ENCODE measurements at places on chromosomes 1 and 21. TPM values are rescaled to one million over a fixed set of nuclear protein-coding genes. Genes with fewer than 3 reads are reported as not detected.

Gene ERICH3
- total RNA-seq = not detected

Gene ABCA4
- 0.24 TPM for total RNA-seq

DNA sequence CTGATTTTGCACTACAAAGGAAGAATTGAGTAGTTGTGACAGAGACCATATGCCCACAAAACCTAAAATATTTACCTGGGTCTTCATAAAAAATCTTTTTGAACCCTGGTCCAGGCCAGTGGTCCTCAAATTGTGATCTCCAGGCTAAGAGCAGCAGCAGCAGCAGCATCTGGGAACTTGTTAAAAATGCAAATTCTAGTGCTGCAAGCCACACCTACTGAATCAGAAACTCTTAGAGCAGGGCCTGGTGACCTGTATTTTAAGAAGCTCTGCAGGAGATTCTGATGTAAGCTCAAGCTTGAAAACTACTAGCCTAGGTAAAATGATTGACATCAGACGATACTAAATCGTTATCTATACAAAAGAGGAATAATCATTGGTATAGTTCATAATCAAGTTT is 112.2 kb downstream of the LRRC7 start:
- DNase-seq = no peak

Gene CELF3
- not detected for total RNA-seq

DNA sequence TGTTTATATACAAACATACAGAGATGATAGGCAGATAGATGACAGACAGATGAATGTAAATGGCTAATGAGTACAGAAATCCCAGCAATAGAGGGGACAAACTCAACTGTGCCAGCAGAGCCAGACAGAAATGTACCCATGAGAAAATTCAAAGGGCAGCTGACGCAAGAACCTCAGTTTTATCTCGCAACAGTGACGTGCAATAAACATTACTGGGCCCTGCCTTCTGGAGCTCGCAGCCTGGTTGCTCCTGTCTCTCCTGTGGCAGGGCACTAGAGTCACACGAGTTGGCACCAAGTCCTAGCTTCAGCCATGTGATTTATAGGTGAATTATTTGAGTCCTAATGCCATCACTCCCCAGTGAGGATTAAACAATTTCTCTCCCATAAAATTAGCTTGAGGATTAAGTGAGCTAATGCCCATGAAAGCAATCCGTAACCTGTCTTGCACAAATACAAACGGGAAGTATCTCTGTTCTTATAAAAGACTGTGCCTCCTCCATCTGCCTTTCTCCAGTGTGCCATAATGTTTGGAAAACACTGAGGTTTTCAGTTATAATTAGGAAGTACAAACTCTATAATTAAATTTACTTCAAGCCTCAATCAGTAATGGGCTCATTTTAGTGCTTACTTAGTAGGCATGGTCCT is 50.7 kb downstream of the VAV3 start:
- DNase-seq = no peak

- no peak for DNase-seq
These were observed 458.7 kb upstream of the ADAMTS5 start for GRCh38 chr21:27425574-27425973.

GRCh38 chr1:222543817-222544216 is 4.1 kb downstream of the HHIPL2 start:
- DNase-seq = peak; percentile 70

- DNase-seq = no peak
These were observed 2.6 kb upstream of the FMOD start for GRCh38 chr1:203353486-203353885.

- DNase-seq = no peak
These were observed 86.4 kb downstream of the NAV1 start for GRCh38 chr1:201625226-201625761.

Gene KRTAP21-2
- not detected for total RNA-seq

DNA sequence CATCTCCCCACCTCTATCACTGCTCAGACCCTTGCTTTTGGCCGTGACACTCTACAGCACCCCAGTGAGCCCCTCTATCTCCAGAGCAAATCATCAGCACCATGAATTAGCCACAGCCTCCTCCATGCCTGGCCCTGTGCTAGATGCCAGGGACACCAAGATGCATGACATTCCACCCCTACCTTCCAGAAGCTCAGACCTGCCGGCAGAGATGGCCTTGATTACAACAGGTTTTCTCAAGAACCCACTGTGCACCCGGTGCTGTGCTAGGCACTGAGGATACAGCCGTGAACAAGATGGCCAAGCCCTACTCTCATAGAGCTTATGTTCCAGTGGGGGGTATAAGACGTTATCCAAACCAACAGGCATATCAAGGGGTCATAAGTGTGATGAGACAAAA is 30.6 kb downstream of the CDK18 start:
- no peak for DNase-seq

Gene ZNF678
- 9.9 TPM for total RNA-seq

DNA sequence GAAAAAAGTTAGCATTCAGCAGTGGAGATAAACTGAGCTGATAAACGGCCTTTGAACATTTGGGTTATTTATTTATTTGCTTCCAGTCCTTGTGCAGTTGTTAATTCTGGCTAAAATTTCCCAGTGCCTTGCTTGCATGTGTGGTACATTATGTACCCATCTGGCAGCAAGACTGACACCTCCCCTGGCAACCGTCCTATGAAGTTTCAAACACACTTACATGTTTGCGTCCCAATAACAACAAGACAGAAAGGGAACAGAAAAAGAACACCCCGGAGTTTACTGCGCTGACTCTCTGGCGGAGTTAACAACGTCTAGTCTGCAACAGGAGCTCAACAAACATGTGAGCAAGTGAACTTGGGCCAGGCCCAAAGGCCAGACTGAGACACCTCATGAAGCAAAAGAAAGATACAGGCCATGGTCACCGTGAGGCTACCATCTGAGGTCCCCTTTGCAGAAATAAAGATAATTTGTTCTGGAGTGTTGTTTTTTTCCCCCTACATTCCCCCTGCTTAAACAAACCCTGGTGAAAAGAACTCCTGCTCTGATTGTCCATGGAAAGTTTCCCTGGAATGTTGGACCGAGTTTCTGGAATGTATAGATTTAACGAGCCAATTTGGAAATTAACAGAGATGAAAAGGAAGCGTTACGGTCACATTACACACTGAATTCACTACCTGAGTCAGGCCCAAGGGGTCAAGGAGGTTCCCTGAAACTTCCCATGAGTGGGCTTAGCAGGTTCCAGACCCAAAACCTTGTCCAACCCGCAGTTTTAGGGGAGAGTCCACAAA is 33.4 kb downstream of the TRABD2B start:
- peak; percentile 21 for DNase-seq

- no peak for DNase-seq
These were observed 51.1 kb upstream of the H6PD start for GRCh38 chr1:9183441-9183840.

Gene CFAP141
- not detected for total RNA-seq

GRCh38 chr1:10508511-10508951 is 33.8 kb downstream of the PEX14 start:
- DNase-seq = no peak

Gene GJA9
- 0.13 TPM for total RNA-seq

- no peak for DNase-seq
These were observed 63.6 kb downstream of the ALPL start for GRCh38 chr1:21572735-21573277.

DNA sequence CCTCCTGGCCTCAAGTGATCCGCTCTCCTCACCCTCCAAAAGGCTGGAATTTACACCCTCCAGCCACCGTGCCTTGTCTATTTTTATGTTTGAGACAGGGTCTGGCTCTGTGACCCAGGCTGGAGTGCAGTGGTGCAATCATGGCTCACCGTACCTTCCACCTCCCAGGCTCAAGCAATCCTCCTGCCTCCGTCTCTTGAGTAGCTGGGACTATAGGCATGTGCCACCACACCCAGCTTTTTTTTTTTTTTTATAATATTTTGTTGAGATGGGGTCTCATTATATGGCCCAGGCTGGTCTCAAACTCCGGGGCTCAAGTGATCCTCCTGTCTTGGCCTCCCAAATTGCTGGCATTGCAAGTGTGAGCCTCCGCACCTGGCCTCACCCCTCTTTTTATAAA is 38.8 kb downstream of the TRPM2 start:
- no peak for DNase-seq

GRCh38 chr1:167679714-167680113 is 42.1 kb upstream of the MPZL1 start:
- peak; percentile 65 for DNase-seq

GRCh38 chr1:156543066-156543465 is 29.3 kb downstream of the IQGAP3 start:
- no peak for DNase-seq

- DNase-seq = no peak
These were observed 78.3 kb downstream of the NUF2 start for GRCh38 chr1:163399976-163400601.

DNA sequence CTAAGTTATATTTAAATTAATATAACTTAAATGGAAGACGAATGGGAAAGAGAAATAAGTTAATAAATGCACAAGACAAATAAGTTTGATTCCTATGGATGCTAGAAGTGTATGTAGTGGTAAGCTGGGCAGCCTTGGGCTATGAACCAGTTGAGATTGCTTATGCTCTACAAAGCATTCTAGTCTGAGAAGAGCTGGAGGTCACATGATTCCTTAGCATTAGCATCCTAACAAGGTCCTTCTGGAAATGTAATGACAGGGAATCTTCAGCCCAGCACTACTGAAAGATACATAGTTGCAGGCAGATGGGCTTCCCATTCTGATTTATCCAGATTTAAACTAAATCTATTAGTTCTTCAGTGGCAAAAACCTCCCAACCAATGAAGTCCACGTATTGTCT is 102.3 kb upstream of the ESRRG start:
- DNase-seq = no peak

GRCh38 chr1:40783001-40783905 is at the start of gene KCNQ4:
KCNQ4 (plus strand) TSS chr1:40783787; CDS start chr1:40784094, 307 bp downstream.
- no peak for DNase-seq

DNA sequence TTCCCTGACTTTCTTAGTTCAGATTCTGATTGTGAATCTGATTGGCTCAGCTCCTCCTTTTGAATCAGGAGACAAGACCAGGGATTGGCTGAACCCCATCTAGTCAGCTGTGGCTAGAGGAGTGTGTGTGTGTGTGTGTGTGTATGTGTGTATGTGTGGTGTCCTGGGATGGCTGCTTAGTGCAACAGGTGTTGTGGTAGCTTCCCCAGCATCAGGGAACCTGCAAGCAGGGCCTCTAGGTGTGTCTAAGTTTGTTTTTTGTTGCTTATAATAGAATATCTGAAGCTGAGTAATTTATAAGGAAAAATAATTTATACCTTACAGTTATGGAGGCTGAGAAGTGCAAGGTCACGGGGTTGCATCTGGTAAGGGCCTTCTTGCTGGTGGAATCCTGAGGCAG is 13.2 kb upstream of the ALPL start:
- DNase-seq = no peak

DNA sequence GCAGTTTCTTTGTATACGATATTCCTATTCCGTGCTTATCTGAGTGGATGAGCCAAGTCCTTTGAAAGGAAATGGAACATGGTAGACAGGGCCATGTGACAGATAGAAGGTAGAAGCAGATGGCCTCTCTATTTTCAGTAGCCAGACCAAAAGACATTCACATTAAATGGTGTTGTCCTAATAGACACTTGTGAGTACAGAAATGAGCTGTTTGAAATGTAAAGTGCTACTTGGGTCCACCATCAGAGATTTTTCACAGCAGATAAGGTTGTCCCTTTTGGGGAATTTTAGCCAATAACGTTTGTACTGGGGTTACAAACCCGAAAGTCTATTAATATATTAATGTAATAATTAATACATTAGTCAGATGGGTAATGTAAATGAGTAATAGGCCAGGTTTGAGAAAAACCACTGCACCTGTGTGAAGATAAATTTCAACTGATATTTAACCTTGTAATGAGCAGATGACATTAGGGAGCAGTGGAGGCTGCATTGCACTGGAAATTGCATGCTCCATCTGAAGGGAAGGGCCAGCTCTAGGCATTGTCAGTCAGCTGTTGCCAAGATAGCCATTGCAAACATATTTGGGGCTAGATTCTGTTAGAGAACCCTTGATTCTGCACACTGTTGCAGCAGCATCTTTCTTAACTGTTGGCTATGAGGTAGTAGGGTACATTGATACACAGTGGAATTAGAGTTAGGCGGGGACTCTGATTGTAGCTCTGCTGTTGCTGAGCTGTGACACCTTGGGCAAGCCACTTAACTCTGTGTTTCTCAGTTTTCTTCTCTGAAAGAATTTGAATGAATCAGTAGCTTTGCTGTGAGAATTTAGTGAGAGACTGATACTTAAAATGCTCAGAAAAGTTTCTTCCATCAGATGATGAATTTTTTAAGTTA is 43.8 kb downstream of the FGGY start:
- no peak for DNase-seq

- DNase-seq = no peak
These were observed 37.5 kb upstream of the RCAN3 start for GRCh38 chr1:24465099-24465498.

DNA sequence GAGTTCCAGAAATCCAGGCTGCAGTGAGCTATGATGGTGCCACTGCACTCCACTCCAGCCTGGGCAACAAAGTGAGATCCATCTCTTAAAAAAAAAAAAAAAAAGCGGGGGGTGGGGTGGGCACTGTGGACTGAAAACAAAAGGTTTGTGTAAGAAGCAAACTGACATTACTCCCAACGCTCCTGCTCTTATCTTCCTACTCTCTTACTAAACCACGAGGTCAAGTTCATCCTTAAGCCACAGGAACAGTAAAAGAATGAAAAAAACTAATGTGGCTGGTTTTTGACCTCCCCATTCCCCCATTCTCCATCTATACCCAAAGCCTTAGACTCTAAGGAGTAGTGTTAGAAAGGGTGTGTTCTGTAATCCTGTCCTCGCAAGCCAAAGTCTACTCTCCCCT is 30.8 kb downstream of the TFAP2E start:
- DNase-seq = no peak

Gene HES2
- 0.10 TPM for total RNA-seq

- no peak for DNase-seq
These were observed at the start of gene LRRC52 for GRCh38 chr1:165543532-165544438. LRRC52 (plus strand) TSS chr1:165544000; CDS start chr1:165544297, 297 bp downstream.

- DNase-seq = no peak
These were observed 8.3 kb downstream of the MAPKAPK2 start for GRCh38 chr1:206693029-206693428.

Gene IFI44L
- total RNA-seq = not detected

DNA sequence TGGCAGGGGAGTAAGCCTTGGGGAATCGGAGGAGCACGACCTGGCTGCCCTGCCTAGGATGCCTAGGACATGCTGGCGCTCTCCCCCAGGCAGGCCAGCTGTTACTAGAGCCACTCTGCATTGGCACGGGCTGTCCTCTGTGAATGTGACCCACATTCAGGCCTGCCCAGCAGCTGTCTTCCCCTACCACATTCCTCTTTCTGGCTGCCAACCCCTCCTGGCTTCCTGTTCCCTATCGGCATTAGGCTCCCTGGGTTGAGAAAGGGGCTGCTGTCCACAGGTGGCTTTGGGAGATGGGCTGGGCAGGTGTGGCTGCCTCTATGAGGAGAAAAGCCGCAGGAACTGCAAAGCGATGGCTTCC is 2.3 kb upstream of the NFASC start:
- DNase-seq = no peak

Gene NEK2
- 40.8 TPM for total RNA-seq

Gene RGS8
- total RNA-seq = not detected

Gene OLIG2
- total RNA-seq = not detected

Data from HepG2 (cell line).